ENCODE measurements at places on chromosomes 4 and X.

DNA sequence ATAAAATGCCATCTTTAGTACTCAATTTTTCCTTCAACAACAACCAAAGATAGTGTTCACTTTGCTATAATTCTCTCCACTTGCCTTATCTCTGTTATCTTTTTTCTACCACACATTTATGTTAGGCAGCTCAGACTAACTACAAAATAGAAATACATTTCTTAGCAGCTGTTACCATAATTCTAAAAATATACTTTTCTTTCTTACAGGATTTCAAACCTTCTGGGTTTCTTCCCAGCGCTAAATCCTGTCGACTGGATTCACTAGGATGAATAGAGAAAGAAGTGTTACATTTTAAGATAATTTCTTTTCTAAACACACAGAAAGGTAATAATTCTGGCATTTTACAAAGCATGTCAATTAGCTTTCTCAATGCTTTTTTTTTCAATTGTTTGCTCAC is 105.5 kb upstream of the GK2 start:
- no peak for DNase-seq

DNA sequence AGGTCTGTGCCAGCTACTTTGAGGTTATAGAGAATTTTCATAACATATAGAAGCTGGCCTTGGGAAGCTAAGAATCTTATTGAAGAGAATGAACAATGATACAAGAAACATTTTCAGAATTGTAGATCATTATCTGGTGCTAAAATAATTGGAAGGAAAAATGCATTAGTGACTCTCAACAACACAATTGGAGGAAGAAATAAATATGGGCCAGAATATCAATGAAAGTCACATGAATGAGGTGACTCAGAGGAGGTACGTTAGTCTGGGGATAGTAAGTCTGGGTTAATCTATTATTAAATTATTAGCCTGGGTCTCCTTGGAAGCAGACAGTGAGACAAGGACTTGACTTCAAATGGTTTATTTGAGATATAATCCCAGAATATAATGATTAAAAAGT is 529.3 kb upstream of the SLIT2 start:
- no peak for DNase-seq

DNA sequence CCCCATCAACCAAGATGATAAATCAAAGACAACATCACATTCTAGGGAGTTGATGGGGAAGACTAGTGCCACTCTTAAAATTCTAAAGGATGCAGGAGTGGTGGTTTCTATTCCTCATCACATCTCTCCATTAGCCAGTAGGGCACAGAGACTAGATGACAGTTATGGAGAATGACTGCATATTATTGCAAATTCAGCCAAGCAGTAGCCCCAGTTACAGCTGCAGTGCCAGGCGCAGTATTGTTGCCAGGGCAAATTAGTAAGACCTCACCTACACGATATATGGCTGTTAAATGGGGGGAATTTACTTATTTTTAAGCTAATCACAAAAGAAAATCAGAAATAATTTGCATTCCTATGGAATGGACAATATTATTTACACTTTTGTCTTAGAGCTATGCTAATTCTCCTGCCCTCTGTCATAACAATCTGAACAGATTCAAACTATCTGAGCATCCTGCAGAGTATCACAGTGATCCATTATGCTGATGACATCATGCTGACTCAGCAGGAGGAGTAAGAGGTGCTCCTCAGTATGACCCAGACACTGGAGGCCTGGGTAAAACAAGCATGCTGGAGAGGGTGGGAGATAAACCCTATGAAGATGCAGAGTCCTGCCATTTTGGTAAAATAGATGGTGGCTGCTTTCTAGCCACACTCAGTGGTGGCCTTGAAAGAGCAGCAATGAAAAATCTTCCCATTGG is 24.7 kb downstream of the ETNPPL start:
- DNase-seq = peak; percentile 59

- no peak for DNase-seq
Measured at GRCh38 chr4:630656-631055, 5.3 kb downstream of the PDE6B start.

DNA sequence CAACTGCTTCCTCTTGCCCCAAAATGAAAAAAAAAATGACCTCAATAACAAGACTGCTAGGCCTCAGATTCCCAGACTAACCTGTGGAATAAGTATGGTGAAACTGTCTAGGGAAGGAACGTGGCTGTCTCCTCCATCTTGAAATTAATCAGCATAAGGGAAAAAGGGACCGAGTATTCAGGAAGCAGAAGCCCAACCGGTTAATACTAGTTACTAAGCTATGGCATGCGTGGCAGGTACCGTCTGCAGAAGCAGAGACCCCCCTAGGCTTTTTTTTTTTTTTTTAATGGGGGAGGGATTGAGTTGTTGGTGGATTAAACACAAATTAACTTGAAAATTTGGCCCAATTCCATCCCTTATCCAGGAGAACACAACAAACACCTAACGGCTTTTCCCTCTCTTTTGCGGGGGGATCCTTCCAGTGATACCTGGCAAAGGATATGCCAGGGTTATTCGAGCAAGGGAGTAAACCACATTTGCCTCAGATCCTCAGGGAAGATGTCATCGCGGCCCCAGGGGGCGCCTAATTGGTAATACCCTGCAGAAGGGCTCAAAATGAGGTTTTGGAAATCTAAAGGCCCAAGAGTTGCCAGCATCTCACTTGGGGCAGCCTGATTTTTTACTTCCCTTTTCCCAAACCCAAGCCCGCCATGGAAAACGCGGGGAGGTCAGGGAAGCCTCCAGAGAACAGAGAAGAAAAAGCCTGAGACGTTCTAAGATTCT is 893 bp downstream of the RLIM start:
- peak; percentile 76 for DNase-seq

All from RKO (cell line).